Esophagus muscularis mucosa (tissue), 4 donors: ENCODE measurements at places on chromosomes 2 and 18. TPM values are rescaled to one million over a fixed set of nuclear protein-coding genes. Genes with fewer than 3 reads are reported as not detected.

COL3A1 gene
- 182 TPM for total RNA-seq

EVX2 gene
- 0.11 TPM for total RNA-seq

NYAP2 gene
- total RNA-seq: 0.26 TPM

LRRTM4 gene
- 0.40 TPM for total RNA-seq

ARHGAP25 gene
- total RNA-seq: 3.7 TPM

SERPINB12 gene
- not detected for total RNA-seq

CCDC88A gene
- total RNA-seq: 58.6 TPM

SP140 gene
- 2.5 TPM for total RNA-seq

CETN1 gene
- total RNA-seq: not detected

MALL gene
- total RNA-seq: 16.0 TPM
